Stimulated activated CD4-positive, alpha-beta T cell treated with anti-CD3 and anti-CD28 coated beads, Interleukin-15, amount 100 ng/mL, for 1 hour (primary cell): ENCODE measurements at places on chromosomes 12 and 14.

- DNase-seq, result peak; percentile 82
These were observed 14.6 kb upstream of the NR4A1 start for GRCh38 chr12:52036587-52037171.

GRCh38 chr12:93025145-93026103 is 96.3 kb upstream of the EEA1 start:
- no peak for DNase-seq

- no peak for DNase-seq
These were observed 80.0 kb downstream of the SINHCAF start for GRCh38 chr12:31245822-31246469.

DNA sequence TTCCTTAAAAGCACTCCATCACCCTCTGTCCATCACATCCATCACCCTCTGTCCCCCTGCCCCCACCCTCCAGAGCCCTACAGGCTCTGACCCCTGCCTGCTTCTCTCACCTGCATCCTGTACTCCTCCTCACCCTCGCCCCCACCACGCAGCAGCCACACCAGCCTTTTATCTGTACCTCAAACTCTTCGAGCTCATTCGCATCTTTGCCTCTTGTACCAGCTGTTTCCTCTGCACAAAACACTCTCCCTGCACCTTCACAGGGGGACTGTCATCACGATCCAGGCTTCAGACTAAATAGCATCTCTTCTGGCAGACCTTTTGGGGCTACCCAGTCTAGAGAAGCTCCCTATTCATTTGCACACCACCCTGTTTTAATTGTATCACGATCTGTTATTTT is 24.1 kb downstream of the TMEM229B start:
- DNase-seq, result no peak

GRCh38 chr12:129662234-129662633 is 241.6 kb downstream of the TMEM132D start:
- DNase-seq, result no peak

- no peak for DNase-seq
These were observed 210.8 kb upstream of the BTG1 start for GRCh38 chr12:92356425-92356824.

- DNase-seq, result peak; percentile 60
These were observed 4.4 kb downstream of the KMT5A start for GRCh38 chr12:123388177-123388950.

- no peak for DNase-seq
These were observed 80.6 kb downstream of the KCNK10 start for GRCh38 chr14:88242446-88242845.
